ENCODE measurements at places on chromosomes 7 and 10. TPM values are rescaled to one million over a fixed set of nuclear protein-coding genes. Genes with fewer than 3 reads are reported as not detected.

DNA sequence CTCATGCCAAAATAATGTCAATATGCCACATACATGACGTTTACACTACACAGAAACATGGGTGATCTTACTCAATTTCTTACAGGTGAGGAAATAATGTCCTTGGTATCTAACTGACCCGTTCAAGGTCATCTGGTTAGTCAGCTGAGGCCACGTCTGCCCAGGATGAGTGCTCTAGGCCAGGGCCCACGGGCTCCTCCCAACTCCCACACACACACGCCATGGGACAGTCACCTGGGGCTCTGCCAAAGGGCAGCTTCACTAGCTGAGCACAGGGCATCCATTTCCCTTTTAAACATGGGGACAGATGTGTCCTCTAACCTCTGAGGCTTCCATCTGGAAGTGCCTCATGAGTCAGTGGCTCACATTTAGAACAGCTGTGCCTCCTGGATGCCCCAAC is 123.9 kb downstream of the TNS3 start:
- peak; percentile 76 for DNase-seq
- H3K36me3 ChIP-seq = no peaks in the 10 kb centered on the region

GRCh38 chr10:103053659-103054581 is 135.8 kb downstream of the CNNM2 start:
- no peaks in the 10 kb centered on the region for H3K27me3 ChIP-seq
- H3K27ac ChIP-seq = peak overlapping the region; percentile 74
- H3K4me1 ChIP-seq = no peaks in the 10 kb centered on the region
- no peaks in the 10 kb centered on the region for H3K36me3 ChIP-seq

- no peak overlapping the region for H3K4me3 ChIP-seq
- no peak for DNase-seq
- no peak overlapping the region for H3K27ac ChIP-seq
- peaks cover 3% of the 10 kb centered on the region for H3K4me1 ChIP-seq
- H3K36me3 ChIP-seq = no peaks in the 10 kb centered on the region
Measured at GRCh38 chr10:123150986-123151736, 3.0 kb upstream of the BUB3 start.

DNA sequence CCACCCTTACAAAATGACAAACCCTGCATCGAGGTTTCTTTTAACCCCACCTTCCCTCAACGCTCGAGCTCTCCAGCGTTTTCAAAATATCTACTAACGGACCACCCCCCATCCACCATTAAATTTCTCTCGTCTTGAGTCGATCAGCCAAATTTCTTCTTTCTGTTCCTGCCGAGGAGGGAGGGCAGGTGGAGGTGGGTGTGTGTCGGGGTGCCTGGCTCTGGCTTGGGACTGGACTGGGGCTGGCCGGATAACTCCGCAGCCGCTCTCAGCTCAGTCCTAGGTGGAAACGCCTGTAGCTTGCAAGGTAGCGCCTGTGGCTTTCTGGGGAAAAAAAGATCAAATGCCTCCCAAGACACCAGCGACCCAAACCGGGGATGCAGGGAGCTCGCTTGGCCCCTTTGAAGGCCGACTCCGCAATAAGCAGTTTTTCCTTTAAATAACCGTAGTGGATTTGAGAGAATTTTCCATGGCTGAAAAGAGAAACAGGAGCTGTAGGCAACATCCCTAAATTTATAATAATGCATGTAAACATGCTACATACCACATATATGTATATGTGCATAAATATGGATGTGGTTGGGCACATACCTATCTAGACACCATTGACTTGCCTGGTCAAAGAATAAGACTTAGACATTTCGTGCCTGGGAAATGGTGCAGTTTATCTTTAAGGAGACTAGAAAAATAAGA is 1.9 kb upstream of the TMEM178B start:
- H3K36me3 ChIP-seq = no peaks in the 10 kb centered on the region
- H3K27ac ChIP-seq = peak overlapping the region; percentile 42
- no peaks in the 10 kb centered on the region for H3K4me1 ChIP-seq
- H3K4me3 ChIP-seq = peak overlapping the region; percentile 54
- no peaks in the 10 kb centered on the region for H3K27me3 ChIP-seq

- no peak for DNase-seq
- no peaks in the 10 kb centered on the region for H3K27me3 ChIP-seq
- no peaks in the 10 kb centered on the region for H3K4me1 ChIP-seq
- no peak overlapping the region for H3K4me3 ChIP-seq
Measured at GRCh38 chr7:115558161-115558560, 472.4 kb downstream of the TFEC start.

GRCh38 chr7:26356229-26356628 is 64.6 kb downstream of the SNX10 start:
- H3K27me3 ChIP-seq = no peaks in the 10 kb centered on the region
- no peaks in the 10 kb centered on the region for H3K36me3 ChIP-seq
- no peak overlapping the region for H3K27ac ChIP-seq
- no peaks in the 10 kb centered on the region for H3K4me1 ChIP-seq

ACSL5 gene
- 12.5 TPM for total RNA-seq

- H3K27me3 ChIP-seq = no peaks in the 10 kb centered on the region
- H3K4me1 ChIP-seq = no peaks in the 10 kb centered on the region
- H3K36me3 ChIP-seq = no peaks in the 10 kb centered on the region
- DNase-seq = no peak
- H3K27ac ChIP-seq = no peak overlapping the region
- H3K4me3 ChIP-seq = no peak overlapping the region
Measured at GRCh38 chr7:148944935-148945934, 61.1 kb upstream of the EZH2 start.

DNA sequence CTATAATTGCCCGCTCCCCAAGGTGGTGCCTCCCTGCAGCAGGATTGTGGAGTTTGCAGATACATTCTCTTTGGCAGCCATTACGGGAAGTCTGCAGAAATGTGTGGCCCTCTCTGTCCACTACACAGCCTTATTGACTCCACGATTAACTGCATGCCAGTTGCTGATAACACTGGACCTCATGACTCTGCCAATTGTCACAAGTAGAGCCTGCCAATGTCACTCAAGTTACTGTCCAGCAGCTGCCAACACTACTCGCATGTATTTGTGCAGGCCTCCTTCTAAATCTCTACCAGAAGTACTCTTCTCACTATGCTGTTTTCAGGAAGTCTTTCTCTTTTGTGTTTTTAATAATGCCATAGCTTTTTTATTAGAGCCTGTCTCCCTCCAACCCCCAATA is 128.8 kb downstream of the PPP1R3A start:
- DNase-seq = no peak
- H3K4me3 ChIP-seq = no peak overlapping the region
- H3K27ac ChIP-seq = no peak overlapping the region
- no peaks in the 10 kb centered on the region for H3K36me3 ChIP-seq

DNA sequence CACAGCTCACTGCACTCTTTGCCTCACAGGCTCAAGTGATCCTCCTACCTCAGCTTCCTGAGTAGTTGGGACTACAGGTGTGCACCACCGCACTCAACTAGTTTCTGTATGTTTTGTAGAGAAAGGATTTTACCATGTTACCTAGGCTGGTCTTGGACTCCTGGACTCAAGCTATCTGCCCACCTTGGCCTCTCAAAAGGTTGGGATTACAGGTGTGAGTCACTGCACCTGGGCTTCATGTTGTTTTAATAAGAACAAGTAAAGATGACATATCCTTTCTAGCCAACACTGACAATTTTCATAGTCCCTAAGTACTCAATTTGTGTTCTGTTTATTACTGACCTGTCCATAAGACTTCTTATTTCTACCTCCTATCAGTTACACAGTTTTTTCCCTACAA is 16.8 kb downstream of the SEMA3C start:
- peak overlapping the region; percentile 66 for H3K27ac ChIP-seq
- DNase-seq = no peak
- no peak overlapping the region for H3K4me3 ChIP-seq
- H3K4me1 ChIP-seq = no peaks in the 10 kb centered on the region
- no peaks in the 10 kb centered on the region for H3K36me3 ChIP-seq

DNA sequence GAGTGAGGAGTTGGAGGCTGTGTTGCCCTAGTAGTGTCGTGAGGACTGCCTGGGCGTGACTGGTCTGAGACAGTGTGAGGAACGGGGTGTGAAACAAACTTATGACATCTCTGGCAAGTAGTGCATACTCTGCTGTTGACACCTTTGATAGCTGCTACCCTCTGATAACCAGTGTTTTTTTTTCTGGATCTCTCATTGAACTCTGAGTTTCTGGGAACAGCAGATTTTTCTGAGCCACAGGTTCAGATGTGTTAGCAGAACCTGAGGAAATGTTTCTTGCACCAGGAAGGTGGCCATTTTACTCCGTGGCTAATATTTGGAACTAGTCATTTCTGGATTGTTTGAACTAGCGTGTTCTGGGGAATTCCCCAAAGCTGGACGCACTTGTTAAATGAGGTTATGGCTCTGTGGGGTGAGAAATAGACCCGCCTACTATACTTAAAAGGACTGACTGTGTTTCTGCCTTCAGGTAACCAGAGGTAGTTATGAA is 52.9 kb downstream of the AUTS2 start:
- H3K36me3 ChIP-seq = no peaks in the 10 kb centered on the region
- H3K4me3 ChIP-seq = no peak overlapping the region
- no peak for DNase-seq
- no peaks in the 10 kb centered on the region for H3K4me1 ChIP-seq
- no peaks in the 10 kb centered on the region for H3K27me3 ChIP-seq

DNA sequence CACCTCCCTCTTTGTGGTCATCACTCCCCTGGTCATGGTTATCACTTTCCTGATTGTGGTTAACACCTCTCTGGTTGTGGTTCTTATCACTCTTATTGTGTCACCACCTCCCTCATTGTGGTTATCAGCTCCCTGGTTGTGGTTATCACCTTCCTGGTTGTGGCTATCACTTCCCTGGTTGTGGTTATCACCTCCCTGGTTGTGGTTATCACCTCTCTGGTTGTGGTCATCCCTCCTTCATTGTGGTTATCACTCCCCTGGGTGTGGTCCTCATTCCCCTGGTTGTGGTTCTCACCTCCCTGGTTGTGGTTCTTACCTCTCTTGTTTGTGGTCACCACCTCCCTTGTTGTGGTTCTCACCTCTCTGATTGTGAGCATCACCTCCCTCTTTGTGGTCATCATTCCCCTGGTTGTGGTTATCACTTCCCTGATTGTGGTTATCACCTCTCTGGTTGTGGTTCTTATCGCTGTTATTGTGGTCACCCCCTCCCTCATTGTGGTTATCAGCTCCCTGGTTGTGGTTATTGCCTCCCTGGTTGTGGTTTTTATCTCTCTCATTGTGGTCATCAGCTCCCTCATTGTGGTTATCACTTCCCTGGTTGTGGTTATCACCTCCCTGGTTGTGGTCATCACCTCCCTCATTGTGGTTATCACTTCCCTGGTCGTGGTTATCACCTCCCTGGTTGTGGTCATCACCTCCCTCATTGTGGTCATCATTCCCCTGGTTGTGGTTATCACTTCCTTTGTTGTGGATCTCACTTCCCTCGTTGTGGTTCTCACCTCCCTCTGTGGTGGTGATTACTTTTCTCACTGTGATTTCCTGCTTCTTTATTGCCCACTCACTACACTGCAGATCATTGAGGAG is 106.7 kb downstream of the GPR26 start:
- DNase-seq = no peak
- H3K4me1 ChIP-seq = no peaks in the 10 kb centered on the region
- no peaks in the 10 kb centered on the region for H3K27me3 ChIP-seq

GRCh38 chr7:28061824-28062196 is 118.8 kb downstream of the JAZF1 start:
- no peaks in the 10 kb centered on the region for H3K27me3 ChIP-seq
- H3K4me3 ChIP-seq = no peak overlapping the region
- DNase-seq = no peak
- no peaks in the 10 kb centered on the region for H3K36me3 ChIP-seq
- peaks cover 24% of the 10 kb centered on the region for H3K4me1 ChIP-seq

DNA sequence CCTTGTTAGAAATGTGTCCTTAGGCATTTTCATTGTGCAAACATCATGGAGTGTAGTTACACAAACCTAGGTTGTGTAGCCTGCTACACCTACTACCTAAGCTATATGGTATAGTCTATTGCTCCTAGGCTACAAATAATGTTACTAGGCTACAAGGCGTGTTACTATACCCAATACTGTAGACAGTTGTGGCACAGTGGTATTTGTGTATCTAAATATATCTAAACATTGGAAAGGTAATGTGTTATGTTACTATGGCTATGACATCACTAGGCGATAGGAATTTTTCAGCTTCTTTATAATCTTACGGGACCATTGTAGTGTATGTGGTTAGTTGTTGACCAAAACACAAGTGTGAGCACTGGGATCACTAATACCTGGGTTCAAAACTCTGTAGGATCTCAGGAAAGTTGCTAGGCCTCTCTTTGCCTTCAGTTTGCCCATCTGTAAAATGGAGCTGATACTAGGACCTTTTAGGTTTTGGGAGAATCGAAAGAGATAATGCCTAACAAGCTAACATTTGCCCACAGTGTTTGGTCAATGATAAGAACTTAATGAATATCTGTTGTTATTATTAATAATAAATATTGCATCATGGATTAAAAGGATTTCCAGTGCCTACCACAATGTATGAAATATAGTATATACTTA is 2.7 kb downstream of the BICC1 start:
- no peak for DNase-seq
- H3K27ac ChIP-seq = no peak overlapping the region
- H3K4me1 ChIP-seq = no peaks in the 10 kb centered on the region

C10orf67 gene
- not detected for total RNA-seq

DNA sequence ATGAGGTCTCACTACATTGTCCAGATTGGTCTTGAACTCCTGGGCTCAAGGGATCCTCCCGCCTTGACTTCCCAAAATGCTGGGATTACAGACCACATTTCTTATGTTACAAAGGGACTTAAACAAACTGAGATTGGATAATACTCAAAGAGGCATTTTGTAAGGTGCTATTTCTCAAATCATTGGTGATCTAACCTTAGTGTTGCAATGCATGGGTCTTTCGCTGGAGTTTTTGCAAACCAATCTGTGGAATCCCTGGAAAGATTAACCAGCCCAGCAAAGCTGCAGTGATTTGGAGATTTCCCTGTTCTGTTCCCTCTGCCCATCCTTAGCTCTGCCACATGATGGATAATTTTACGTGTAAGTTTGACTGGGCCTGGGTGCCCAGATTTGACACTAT is 20.4 kb upstream of the ECHDC3 start:
- DNase-seq = no peak
- no peak overlapping the region for H3K4me3 ChIP-seq
- H3K4me1 ChIP-seq = no peaks in the 10 kb centered on the region
- H3K27me3 ChIP-seq = no peaks in the 10 kb centered on the region
- H3K36me3 ChIP-seq = no peaks in the 10 kb centered on the region
- no peak overlapping the region for H3K27ac ChIP-seq

GRCh38 chr7:50069613-50070012 is 23.4 kb downstream of the ZPBP start:
- peak; percentile 31 for DNase-seq
- H3K27me3 ChIP-seq = no peaks in the 10 kb centered on the region
- no peaks in the 10 kb centered on the region for H3K4me1 ChIP-seq
- peak overlapping the region; percentile 44 for H3K4me3 ChIP-seq

- no peaks in the 10 kb centered on the region for H3K27me3 ChIP-seq
- H3K27ac ChIP-seq = no peak overlapping the region
- no peaks in the 10 kb centered on the region for H3K36me3 ChIP-seq
- H3K4me1 ChIP-seq = no peaks in the 10 kb centered on the region
- no peak for DNase-seq
Measured at GRCh38 chr10:13810568-13810967, 223.8 kb downstream of the PRPF18 start.

IPMK gene
- 0.26 TPM for total RNA-seq

Measured in uterus (tissue), 4 donors.